Stimulated activated CD8-positive, alpha-beta memory T cell treated with anti-CD3 and anti-CD28 coated beads, Interleukin-7, amount 100 ng/mL, for 1 hour (primary cell): ENCODE measurements at places on chromosomes 4 and X.

- no peak for DNase-seq
These were observed 5.9 kb upstream of the RAB40AL start for GRCh38 chrX:102930990-102931756.

- DNase-seq, result no peak
These were observed 61.1 kb upstream of the C1QTNF7 start for GRCh38 chr4:15366721-15367120.

DNA sequence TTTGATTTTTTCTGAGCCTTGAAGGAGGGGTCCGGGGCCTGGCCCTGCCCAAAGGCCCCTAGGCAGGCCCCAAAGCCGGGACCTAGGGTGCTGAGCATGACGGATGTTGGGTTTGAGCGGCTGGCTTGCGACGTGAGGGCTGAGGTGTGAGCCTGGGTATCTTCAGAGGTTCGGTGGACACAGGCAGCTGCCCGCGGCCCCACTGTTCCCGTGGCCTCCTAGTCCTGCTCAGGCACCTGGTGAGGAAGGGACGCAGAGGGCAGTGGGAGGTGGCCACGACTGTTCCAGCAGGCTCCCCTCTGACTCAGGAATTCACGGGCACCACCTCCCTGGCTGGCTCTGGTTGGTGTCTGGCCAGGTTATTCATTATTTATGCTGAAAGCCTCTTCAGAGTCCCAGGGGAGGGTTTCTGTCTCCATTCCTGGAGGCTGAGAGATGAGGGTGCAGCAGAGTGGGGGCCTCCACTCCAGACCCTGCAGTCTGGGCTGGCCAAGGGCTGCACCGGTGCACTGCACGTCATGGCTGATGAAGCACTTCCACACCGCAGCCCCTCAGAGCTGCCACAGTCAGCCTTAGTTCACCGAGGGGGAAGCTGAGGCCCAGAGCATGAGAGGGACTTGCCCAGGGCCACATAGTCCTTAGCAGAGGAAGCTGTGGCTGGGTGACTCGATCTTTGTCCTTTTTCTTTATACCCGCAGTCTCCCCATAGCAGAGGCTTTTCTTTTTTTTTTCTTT is 2.2 kb downstream of the MSANTD1 start:
- DNase-seq, result no peak

DNA sequence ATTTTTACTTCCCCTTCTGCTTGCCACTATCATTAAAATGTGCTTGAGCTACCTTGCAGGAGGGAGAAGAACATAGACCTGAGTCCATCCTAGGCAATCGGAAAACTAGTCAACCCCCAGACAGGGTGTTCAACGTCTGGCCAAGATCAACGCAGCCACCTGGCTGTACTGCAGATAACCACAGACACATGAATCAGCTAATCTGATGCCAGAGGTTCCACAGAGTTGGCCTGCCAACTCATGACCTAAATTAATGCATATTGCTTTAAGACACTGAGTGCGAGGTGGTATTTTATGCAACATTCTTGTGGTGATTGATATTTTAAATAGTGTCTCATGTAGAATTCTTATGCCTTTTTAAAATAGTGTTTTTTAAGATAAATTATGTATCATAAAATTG is 1283.8 kb upstream of the PABPC4L start:
- no peak for DNase-seq

- DNase-seq, result no peak
These were observed 106.2 kb downstream of the PRRG1 start for GRCh38 chrX:37455381-37455780.

DNA sequence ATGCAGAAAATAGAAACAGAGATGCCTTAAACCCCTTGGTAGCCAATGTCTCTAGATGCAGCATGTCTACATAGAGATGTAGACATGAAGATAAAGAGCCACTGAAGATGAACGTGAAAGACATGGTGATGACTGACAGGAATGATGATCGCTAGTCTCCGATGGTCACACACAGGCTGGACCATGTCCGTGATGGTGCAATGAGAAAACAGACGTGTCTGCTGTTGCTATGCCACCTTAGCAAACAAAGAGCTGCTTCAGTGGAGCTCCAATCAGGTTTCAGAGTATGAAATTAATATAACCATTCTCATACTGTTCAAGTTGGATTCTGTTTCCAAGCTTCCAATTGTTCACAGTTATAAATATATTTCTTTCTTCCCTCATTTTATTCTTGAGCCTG is 256.5 kb downstream of the CAMK2D start:
- no peak for DNase-seq

DNA sequence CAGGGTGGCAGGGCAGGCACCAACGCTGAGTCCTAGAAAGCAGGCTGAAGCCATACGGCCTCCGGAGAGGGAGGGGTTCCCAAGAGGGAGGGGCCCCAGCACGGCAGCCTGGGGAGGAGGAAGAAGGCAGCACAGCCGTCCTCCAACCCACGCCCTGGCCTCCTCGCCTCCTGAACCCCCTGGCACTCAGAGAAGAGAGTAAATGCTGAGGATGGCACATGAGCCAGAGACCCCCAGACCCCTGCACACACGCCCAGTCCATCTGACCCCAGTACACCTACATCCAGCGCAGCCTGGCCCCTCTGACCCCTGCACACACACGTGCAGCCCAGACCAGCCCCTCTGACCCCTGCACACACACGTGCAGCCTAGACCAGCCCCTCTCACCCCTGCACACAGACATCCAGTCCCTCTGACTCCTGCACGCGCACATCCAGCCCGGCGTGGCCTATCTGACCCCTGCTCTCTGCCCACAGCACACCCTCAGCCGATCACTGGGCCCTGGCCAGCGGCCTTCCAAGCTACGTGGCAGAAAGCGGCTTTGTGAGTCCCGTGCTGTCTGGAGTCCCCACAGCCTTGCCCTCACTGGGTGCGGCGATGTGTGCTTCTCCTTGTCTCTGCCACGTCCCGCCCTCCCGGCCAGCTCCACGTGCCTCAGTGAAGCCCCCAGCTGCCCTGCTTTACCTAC is 18.5 kb downstream of the ATP5ME start:
- DNase-seq, result no peak

DNA sequence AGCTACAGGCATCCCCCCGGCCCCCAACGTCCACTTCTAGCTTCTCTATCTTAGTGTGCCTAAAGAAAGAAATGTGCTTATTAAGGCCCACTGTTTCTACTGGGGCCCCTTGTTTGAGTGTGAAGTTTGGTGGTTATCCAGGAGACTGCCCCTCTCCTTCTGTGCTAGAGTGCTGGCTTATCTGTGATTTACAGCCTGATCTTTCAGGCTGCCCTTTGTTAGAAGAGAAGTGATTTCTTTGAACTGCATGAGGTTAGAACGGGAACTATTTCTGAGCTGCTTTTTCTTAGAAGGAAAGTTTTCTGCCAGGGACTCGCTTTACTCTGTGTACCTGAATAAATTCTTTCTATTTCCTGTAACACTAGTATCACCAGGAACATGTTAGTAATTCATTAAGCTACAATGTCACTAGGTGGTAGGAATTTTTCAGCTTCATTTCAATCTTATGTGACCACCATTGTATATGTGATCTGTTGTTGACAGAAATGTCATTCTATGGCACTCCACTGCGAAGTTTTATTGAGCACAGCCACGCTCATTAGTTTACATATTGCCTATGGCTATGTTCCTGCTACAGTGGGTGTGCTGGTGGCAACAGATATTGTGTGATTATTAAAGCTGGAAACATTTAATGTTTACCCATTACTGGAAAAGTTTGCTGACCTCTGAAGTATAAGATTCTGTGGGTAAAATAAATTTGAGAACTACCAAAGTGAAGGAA is 193.8 kb upstream of the CXorf51B start:
- DNase-seq, result no peak

DNA sequence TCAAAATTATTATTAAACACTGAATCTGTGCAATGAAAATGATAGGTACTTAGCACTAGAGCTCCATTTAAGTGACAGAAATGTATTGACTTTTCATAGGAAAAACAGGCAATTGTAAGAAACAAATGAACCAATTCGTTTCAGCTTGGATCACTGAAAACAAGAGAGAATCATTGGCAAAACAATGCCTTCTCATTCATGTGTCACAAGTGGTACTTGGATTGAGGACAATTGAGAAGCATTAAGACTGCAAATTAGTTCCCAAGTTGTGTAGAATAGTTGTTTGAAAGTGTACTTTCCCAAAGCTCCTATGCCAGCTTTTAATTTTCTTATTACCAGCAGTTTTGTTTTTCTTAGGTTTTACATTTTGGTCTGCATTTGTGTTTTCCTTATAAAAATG is 20.6 kb downstream of the CNKSR2 start:
- no peak for DNase-seq

DNA sequence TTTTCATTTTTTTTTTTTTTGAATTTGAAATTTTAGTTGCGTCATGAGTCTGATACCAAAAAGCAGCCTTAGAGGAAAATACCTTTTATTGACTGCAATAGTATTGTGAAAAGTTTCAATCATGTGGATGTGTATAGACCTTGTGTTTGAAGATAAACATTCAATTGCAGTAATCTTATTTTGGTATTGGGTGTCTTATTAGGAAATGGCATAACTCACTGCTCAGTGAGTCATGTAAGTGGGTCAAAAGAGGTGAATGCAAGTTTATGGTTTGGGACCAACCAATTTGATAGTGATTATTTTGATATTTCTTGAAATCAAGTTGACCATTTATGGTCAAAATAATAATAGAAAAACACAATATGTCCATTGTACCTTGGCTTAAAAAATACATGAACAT is 627.8 kb upstream of the SLIT2 start:
- DNase-seq, result no peak

DNA sequence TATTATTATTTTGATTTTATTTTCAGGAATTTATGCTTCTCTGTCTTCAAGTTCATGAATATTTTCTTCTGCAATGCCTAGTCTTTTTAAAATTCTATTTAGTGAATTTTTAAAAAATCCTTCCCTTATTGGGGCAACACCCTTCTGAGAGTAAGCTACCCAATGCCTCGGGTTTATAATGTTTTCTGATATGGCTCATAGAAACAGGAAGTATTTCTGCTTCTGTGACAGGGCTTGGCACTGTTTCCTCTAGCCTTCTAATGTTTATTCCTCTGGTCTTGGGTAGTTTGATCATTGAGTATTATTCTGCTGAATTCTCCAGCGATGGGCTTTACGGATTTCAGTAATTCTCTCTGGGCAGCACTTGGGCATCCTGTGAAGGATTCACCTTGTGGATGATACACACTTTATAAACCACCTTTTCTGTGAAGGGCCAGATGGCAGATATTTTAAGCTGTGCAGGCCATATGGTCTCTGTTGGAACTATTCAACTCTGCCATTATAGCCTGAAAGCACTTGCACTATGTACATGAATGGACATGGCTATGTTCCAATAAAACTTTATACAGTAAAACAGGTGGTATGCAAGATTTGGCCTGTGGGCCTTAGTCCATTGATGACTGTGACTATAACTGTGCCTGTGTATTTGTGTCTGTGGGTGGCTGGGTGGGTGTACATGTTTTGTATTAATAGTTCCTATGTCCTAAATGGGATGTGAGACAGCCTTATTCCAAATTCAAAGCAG is 95.9 kb upstream of the FAT1 start:
- no peak for DNase-seq

DNA sequence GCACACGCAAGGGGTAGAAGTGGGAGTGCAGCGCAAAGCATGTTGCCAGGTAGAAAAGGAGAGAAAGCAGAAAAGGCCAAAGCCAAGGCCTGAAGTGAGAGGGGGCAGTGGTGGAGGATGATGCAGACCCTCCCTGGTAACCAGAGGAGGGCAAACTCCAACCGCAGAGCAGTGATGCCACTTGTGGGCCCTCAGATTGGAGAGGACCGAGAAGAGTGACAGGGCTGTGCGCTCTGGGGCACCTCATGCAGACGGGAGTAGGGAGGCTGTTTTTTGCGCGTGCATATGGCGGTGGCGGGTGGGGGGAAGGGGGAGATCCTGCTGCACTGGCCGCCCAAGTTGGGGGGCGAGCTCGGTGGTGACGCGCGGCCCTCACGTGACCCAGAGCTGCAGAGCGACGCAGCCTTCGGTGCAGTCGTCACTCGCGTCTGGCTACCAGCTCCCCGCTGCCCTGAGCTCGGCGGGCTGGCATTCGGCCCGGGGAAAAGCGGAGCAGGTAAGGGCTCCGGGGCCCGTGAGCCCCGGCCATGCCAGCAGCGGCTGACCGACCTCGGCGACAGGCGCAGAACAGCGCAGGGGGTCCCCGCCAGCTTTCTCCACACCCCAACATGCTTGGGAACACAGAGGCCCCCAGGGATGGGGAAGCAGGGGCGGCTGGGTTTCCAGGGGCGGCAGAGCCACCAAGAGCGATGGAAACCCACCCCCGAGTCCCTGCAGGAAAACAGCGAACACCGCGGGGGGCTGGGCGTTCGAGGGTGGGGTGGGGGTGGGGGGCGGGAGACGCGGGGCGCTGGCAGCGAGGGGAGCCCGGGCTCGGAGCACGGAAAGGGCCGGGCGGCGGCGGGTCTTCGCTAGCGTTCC is at the start of gene BEX3:
TSS of gene BEX3 (plus strand) at position 421 of the 861 bp plus-strand sequence. CDS start 984 bp downstream, outside the sequence.
- no peak for DNase-seq
